Naive thymus-derived CD8-positive, alpha-beta T cell (primary cell): ENCODE measurements at places on chromosomes 1 and 21.

- no peak for DNase-seq
Measured at GRCh38 chr1:202283991-202284390, 57.7 kb downstream of the UBE2T start.

GRCh38 chr1:67441739-67442281 lies 11.6 kb upstream of the SERBP1 start:
- DNase-seq = no peak

DNA sequence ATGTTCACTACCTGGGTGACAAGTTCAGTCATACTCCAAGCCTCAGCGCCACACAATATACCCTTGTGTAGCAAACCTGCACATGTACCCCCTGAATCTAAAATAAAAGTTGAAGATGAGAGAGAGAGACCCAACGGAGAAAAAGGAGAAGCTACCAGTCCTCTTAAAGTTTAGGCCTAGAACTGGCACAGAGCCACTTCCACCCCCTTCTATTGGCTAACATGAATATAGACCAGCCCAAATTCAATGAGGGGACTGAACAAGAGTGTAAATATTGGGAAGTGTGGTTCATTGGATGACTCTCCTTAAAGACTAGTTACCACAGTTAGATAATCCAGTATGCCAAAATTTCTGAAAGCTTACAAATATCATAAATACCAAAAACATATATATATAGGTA lies 139.9 kb upstream of the ATP1B1 start:
- no peak for DNase-seq

DNA sequence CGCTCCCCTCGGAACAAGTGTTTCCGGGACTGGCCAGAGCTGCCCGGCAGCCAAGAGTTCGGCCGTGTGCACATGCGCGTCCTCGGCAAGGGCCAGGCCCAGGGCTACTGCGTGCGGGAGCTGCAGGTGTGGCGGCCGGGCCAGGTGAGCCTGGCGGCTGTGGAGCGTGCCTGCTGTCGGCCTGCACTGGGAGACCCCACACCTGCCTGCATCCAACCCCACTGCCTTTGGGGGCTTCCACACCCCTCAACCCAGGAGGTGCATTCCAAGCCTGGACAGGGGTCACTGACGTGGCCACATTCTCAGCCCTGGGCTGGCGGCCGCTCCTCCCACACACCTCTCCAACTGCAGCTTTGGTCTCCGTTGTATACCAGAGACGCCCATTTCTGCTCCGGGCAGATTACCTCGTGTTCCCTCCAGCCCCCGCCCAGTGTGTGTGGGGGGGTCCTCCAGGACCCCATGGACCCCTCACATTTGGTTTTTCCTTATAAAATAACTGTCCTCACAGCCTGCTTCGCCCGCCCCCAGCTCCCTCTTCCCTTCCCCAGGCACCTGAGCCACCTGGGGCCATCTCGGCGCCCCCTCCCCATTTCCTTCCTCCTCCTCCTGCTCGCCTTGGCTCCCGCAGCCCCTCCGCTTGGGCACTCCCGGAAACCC lies 6.1 kb downstream of the RNF223 start:
- no peak for DNase-seq

DNA sequence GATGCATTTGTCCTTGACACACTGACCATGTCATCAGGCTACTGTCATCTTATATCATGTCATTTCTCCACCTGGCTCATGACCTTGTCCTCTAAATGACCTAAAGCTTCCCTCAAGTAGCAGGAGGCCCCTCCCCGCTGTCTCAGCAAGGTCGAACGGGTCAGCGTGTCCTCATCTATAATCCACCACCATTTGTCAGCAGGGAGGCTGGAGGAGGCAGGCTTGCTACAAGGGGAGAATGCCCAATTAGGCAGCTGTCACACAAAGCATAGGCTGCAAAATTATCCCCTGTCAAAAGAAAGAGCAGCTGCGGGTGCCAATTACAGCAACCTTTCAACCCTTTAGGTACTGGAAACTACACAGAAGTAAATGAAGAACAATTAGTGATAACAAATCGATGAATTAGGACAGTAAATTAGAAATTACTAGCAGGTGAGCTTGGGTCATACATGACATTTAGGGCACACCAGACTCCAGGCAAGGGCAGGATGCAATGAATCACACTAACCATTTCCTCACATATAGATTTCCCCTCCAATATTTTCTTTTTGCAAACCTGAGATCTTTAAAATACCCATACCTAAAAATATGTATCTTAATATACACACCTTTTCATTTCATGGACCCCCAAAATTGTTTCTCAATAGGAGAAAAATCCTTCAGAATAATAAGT lies 61.2 kb downstream of the NRIP1 start:
- no peak for DNase-seq

- no peak for DNase-seq
Measured at GRCh38 chr1:240794046-240794843, 182.3 kb upstream of the GREM2 start.

GRCh38 chr1:13462682-13463081 lies 51.1 kb downstream of the LRRC38 start:
- no peak for DNase-seq

DNA sequence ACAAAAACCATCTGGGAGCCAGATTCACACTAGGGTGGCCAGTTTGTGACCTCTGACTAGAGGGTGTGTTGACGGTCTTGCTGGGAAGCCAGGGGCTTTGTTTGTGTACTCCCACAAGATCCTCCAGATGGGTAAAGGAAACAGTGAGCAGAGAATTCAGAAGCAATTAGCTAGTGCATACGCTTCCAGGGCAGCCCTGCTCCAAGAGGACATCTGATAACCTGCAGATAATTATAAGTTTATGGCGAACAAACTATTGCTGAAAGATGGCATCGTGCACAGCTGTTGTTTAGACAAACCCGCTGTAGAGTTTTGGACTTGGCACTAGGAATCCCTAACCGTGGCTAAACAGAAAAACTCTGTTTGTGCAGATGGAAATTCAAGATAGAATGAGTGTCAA lies 326.4 kb downstream of the TGFB2 start:
- no peak for DNase-seq
